ENCODE measurements at places on chromosomes 3 and 15. TPM values are rescaled to one million over a fixed set of nuclear protein-coding genes. Genes with fewer than 3 reads are reported as not detected.
A peak's percentile ranks its signal among the peaks of the same experiment; 100 is the strongest.

GRCh38 chr15:44194323-44195150 is 534 bp downstream of the FRMD5 start:
- peak overlapping the region; percentile 56 for H3K4me3 ChIP-seq
- peak; percentile 59 for DNase-seq
- H3K27ac ChIP-seq: peak overlapping the region; percentile 40
- peaks cover 2% of the 10 kb centered on the region for H3K4me1 ChIP-seq
- H3K27me3 ChIP-seq: no peaks in the 10 kb centered on the region

DNA sequence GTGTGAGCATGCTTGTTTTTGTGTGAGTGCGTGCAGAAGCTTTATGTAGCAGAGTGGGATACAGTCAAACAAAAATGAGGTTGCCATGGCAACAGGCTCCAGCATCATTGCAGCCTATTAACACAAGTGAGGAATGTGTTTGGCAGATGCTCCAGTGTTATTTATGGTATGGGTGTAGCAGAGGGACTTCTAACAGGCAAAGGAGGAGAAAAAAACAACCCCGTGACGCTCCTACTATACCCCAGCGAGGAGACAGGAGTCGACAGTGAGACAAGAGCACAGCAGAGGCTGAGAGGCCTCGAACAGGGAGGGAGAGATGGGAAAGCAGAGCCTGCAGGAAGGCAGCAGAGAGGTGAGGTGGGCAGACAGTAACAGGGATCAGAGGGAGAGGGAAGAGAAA is 4.9 kb downstream of the ADCY5 start:
- H3K27ac ChIP-seq: no peak overlapping the region
- DNase-seq: no peak
- H3K4me1 ChIP-seq: no peaks in the 10 kb centered on the region
- peaks cover 45% of the 10 kb centered on the region for H3K27me3 ChIP-seq
- H3K4me3 ChIP-seq: no peak overlapping the region

DNA sequence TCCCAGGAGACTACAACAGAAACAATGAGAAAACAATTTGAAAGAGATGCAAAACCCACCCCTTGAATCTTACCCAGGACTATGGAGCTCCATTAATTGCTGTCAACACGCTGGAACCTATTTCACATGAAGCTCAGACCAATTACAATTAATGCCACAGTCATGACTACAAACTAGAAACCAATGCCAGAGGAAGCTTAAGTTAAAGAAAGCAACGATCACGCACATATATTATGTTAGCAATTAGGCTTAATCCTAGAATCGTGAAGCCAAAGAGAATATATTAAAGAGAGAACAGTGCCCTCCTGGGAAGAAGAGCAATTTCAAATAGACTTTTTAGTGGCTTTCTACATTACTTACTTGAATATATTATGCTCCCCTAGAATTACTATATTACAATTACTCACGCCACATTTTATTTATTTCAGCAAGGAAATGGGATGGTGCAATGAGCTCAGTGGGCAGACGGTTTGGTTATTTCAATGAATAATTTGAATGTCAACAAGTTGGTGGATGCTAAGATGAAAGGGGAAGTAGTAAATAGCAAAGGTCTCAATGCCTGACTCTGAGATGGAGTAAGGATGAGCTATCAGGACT is 125.5 kb downstream of the GREM1 start:
- H3K4me3 ChIP-seq: no peak overlapping the region
- DNase-seq: no peak
- H3K27ac ChIP-seq: peak overlapping the region; percentile 31
- peaks cover 12% of the 10 kb centered on the region for H3K4me1 ChIP-seq

DNA sequence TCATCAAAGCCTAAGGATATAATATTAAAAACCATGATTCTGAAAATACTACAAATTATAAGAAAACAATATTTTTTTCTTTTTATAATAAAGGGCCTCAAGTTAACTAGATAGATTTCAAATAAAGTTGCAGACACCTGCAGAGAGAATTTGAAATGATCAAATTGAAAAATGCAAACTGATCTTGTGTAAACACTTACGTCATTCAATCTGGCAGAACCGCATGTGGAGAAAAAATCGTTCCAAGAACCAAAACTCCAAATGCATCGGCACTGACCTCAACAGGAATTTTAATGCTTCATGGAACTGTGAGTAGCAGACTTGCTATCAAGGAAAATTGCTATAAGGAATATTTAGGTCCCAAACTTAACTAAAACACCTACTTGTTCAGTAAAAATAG is 17.2 kb downstream of the CPA3 start:
- H3K4me1 ChIP-seq: no peaks in the 10 kb centered on the region
- no peaks in the 10 kb centered on the region for H3K27me3 ChIP-seq
- no peaks in the 10 kb centered on the region for H3K36me3 ChIP-seq
- H3K27ac ChIP-seq: no peak overlapping the region
- H3K4me3 ChIP-seq: no peak overlapping the region
- DNase-seq: peak; percentile 75

DNA sequence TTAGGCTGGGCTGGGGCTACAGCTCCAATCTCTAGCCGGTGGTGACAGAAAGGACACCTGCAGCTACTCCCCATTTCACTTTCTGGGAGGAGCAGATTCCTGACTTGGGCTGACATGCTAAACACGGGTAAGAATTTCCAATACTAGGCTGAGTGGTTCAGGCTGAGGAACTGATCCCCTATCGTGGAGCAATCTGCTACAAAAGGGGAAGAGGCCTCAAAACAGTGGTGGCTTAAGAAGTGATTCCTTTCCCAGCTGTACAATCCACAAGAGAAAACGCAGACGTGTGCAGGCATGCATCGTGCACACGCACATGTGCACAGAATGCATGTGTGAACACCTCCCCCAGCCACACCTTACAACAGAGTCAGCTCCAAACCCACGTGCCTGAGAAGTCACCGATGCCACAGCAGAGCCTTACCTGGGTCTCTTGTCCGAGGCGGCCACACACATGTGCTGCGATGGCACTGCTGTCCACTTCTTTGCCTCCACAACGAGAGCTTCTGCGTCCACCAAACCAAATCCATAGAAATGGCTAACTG is 86.7 kb upstream of the SNRPA1 start:
- no peak overlapping the region for H3K27ac ChIP-seq
- no peaks in the 10 kb centered on the region for H3K27me3 ChIP-seq
- no peaks in the 10 kb centered on the region for H3K4me1 ChIP-seq
- H3K36me3 ChIP-seq: no peaks in the 10 kb centered on the region

DNA sequence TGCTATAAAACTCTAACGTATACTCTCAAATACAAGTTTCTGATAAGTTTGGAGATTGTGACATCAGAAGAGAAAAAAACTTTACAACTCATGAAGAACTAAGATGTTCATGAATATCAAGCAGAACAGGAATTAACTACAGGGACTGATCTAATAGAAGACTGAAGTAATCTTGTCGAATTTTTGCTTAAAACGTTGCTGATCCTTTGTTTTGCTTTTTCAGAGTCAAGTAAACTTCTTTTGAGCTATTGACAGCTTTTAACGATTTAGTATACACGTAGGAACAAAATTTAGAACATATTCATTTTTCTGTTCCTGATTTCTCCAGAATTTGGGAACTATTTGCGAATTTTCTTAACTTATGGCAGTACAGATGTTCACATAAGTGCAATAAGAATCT is 610.2 kb downstream of the SI start:
- DNase-seq: no peak
- no peaks in the 10 kb centered on the region for H3K27me3 ChIP-seq
- no peaks in the 10 kb centered on the region for H3K36me3 ChIP-seq
- no peak overlapping the region for H3K27ac ChIP-seq
- no peaks in the 10 kb centered on the region for H3K4me1 ChIP-seq

DNA sequence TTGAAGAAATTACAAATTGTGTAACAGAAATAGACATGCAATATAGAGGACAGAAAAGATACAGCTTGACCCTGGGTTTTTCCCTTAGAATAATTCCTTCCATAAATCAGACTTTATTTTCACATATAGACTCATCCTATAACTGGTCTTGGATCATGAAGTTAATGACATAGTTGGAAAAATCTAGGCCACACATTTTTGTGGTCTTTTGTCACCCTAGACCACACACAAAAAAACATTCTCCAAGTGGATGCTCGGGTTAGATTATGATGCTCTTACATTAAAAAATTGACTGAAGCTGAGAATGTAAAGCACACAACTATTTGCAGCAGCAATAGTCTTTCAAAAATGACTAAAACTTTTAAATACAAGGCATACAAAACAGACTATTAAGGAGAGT is 7.5 kb upstream of the PLA2G4D start:
- no peaks in the 10 kb centered on the region for H3K4me1 ChIP-seq
- no peak overlapping the region for H3K27ac ChIP-seq
- peaks cover 10% of the 10 kb centered on the region for H3K27me3 ChIP-seq
- no peak overlapping the region for H3K4me3 ChIP-seq
- DNase-seq: peak; percentile 43
- no peaks in the 10 kb centered on the region for H3K36me3 ChIP-seq

DNA sequence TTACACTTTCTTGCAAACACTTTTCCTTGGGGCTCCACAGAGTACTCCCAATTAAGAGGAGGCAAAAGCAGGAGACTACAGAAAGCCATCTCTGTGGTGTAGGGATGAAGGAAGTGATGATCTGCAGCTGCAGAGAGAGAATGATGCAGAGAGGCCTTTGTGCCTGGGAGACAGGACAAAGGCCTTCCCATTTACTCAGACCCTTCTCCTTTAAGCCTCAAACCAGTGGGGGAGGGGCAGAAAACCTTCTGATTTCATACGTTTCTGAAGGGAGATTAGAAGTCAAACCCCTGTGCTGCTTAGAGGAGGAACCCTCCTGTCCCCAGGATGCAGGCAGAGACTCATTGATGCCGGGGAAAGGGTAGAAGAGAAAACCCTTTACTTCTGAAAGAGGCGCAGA is 130.8 kb downstream of the NEO1 start:
- no peak for DNase-seq
- H3K27me3 ChIP-seq: no peaks in the 10 kb centered on the region
- H3K4me1 ChIP-seq: no peaks in the 10 kb centered on the region

GRCh38 chr3:118001380-118001779 is 1033.3 kb downstream of the IGSF11 start:
- DNase-seq: no peak
- no peaks in the 10 kb centered on the region for H3K4me1 ChIP-seq
- H3K27me3 ChIP-seq: no peaks in the 10 kb centered on the region
- no peaks in the 10 kb centered on the region for H3K36me3 ChIP-seq

GRCh38 chr3:157089455-157090221 is 70.3 kb downstream of the CCNL1 start:
- H3K4me1 ChIP-seq: peaks cover 19% of the 10 kb centered on the region
- H3K27me3 ChIP-seq: no peaks in the 10 kb centered on the region
- no peak for DNase-seq
- no peaks in the 10 kb centered on the region for H3K36me3 ChIP-seq
- H3K27ac ChIP-seq: peak overlapping the region; percentile 96

- no peak overlapping the region for H3K4me3 ChIP-seq
- no peaks in the 10 kb centered on the region for H3K36me3 ChIP-seq
- no peaks in the 10 kb centered on the region for H3K27me3 ChIP-seq
- no peak overlapping the region for H3K27ac ChIP-seq
- peaks cover 3% of the 10 kb centered on the region for H3K4me1 ChIP-seq
Measured at GRCh38 chr3:196662711-196663571, 23.4 kb downstream of the NRROS start.

- H3K36me3 ChIP-seq: no peaks in the 10 kb centered on the region
- no peak overlapping the region for H3K27ac ChIP-seq
- H3K4me1 ChIP-seq: no peaks in the 10 kb centered on the region
- no peak for DNase-seq
- H3K27me3 ChIP-seq: no peaks in the 10 kb centered on the region
Measured at GRCh38 chr3:13294442-13295351, 125.4 kb downstream of the NUP210 start.

DNA sequence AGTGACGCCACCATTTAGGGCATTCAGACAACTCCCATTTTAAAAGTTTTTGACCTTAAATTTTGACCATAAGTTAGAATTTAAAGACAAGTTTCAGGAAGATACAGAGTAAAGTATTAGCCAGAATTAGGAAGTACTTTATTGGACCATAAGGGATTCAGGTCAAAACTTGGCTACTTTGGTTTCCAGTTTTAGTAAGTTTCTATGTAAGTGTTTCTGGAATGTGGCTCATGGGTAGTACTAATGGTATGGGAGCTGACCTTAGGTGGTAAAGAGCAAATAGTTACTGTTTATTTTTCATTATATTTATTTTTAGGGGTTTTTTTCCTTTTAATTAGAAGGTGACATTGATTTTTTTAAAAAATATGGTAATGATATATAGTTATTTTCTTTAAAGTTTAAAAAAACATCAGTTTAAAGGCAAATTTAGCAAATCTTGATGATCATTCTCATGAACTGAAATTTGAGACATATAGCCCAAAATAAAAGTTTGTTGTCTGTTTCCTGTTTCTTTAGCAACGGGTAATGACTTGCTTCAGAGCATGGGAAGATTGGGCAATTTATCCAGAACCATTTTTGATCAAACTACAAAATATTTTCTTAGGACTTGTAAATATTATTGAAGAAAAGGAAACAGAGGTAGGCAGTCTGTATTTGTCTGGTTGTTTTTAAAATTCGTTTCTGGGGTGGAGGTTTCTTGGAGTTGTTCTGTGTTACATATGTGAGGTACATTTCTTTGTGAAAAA is 34.3 kb downstream of the U2SURP start:
- H3K4me1 ChIP-seq: no peaks in the 10 kb centered on the region
- peak; percentile 56 for DNase-seq
- no peak overlapping the region for H3K4me3 ChIP-seq
- H3K27me3 ChIP-seq: no peaks in the 10 kb centered on the region
- H3K36me3 ChIP-seq: peaks cover 1% of the 10 kb centered on the region

- no peak overlapping the region for H3K4me3 ChIP-seq
- H3K36me3 ChIP-seq: no peaks in the 10 kb centered on the region
- peak; percentile 1 for DNase-seq
- H3K4me1 ChIP-seq: no peaks in the 10 kb centered on the region
- H3K27ac ChIP-seq: no peak overlapping the region
Measured at GRCh38 chr3:88986834-88987233, 120.6 kb upstream of the EPHA3 start.

DNA sequence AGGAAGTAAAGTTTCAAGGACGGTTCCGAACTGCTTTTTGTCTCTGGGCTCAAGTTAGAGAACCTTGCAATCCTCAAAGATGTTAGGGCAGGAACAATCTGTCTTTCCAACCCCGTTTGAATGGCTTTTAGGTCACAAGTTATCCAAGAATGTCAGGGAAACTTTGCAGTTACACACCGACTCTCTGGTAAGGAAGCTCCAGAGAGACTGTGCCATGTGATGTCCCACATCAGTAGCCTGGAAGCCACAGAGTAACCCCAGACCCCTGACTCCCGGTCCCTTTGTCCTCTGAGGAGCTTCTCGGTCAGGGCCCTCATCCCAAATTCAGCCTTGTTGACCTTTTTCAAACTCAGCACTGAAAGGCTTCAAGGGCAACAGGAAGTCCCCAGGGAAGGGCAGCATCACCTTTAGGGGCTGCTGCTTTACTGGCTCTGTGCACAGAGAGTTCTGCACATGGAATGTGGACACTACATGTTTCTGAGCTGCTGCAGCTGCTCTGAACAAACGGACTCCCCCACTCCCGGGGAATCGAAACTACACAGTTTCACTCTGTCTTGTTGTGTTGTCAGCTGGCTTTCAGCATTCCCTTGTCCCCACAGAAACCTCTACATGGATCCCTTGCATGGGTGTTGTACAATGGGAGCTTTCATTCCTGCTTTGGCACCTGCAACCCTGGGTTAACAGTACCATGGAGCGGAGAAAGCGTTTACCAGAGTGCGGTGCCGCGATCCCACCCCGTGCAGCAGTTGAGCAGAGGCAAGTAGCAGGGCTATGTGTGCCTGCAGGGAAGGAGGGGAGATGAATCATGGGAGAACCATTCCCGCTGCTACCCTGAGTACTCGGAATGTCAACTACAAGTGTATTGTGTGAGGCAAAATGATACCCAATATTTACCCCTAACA is 408.2 kb upstream of the THBS1 start:
- peaks cover 9% of the 10 kb centered on the region for H3K4me1 ChIP-seq
- DNase-seq: peak; percentile 89
- no peaks in the 10 kb centered on the region for H3K36me3 ChIP-seq

The PSMD6 gene
- polyA plus RNA-seq: 89.0 TPM

The CCNB2 gene
- polyA plus RNA-seq: 18.5 TPM

The OR5K2 gene
- not detected for polyA plus RNA-seq

The SPG21 gene
- polyA plus RNA-seq: 95.3 TPM

The MUC20 gene
- 0.54 TPM for polyA plus RNA-seq

The TMEM207 gene
- polyA plus RNA-seq: not detected
